ENCODE measurements at places on chromosomes 7 and 10.
A peak's percentile ranks its signal among the peaks of the same experiment; 100 is the strongest.

DNA sequence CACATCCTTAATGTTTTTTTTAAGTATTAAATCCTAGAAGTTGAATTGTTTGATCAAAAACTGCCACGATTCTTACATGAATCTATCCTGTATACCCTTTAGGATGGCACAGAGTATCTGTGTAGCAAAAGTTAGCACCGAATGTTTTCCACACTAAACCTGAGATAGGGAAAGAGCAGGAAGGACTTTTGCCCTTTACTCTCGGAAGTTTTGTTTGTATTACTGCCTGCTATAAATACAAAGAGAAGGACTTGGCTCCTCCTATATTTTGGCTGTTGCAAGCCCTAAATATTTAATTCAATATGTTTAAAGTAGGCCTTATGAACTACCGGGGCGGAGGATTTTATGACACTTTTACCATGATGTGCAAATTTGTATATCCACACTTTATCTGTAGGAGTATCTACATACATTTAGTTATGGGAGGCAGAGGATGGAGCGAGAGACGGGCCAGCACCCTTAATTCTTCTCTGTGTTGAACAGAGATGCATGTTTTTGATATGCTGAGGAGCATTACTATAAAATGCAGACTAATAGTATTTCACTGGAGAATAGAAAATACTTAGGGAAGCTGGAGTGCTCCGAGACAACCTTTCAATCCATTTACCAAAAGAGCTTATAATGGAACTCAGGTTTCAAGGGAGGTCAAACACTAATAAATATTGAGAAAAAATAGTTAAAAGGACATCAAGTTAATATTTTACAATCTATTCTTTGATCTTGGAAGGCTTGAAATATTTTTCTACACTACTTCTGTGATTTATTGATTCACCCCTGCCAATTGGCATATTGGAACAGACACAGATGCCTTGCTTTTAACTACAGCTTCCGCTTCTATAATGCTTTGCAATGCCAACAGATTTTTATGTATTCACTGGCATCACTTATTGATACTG, 97.4 kb downstream of the CHN2 start:
- DNase-seq: no peak

GRCh38 chr10:33209802-33210201, 124.7 kb downstream of the NRP1 start:
- no peak for DNase-seq

DNA sequence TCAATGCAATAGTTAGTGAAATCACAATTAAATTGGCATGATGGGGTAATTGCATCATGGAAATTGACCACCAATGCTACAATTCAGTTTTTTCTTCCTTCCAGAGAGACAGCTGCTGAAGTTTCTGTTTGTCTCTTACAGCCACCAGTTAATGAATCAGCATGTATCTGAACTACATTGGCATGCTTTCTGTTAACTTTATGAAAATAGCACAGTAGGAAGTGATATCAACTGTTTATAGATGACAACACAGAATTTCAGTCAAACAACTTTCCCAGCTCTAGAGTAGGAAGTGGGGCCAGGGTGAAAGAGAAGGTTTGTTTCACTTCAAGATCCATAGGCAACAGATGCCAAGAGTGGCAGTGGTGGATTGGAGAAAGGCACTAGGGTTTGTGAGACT, 339.6 kb upstream of the VWC2 start:
- DNase-seq: no peak

- DNase-seq: no peak
Measured at GRCh38 chr7:151429560-151430331, 10.2 kb downstream of the CRYGN start.

GRCh38 chr7:135246191-135246825, 12.7 kb downstream of the STRA8 start:
- no peak for DNase-seq

DNA sequence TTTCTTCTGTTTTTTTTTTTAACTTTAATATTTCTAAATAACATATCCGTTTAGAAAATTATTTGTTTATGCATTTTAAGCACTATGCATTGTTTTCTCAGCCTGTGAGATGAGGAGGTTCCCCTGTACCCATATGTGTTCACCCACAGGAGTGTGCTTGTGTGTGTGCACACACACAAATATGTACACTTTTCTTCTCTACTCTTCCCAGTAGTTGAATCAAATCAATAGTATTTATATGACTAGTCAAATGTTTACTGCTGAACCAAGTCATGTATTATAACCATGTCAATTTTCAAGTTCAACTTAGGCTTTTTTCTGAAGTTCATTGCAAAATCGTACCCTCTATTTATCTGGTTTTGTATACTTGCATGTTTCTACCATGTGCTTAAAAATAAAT, 37.3 kb downstream of the HDAC9 start:
- no peak for DNase-seq

DNA sequence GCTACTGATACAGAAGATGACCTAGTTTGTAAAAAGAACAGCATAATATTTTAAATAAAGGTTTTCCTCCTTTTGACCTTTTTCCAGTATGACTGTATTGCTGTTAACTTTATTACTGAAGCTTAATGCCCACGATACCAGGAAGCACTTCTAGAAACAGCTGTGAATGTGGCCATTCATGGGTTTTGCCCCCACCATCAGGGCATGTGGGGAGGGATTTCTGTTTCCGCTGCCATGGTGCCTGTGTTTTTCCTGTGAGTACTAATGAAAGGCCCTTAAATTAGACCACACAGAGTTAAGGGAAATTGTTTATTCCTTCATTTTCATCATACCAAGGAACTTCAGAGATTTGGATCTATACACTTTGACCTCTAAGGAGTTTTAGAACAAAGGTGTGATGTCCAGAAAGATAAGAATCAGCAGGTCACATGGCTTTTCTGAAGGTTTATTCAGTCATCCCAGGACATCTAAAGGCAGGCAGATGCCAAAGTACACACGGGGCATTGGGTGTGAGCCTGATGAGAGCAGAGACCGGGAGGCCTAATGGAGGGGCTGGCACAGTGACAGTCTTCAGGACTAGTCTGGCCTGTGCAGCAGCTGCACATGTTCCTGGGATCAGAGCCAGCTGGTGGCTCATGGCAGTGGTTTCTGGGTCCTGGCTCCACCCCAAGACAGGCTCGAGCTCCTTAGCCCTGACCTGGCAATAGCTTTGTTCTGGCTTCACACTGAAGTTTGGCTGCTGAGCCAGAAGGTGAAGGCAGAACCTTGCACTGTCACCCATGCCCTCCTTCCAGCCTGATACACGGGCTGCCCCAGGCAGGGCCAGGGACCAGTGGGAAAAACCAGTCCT, 190.9 kb downstream of the REEP3 start:
- peak; percentile 43 for DNase-seq

DNA sequence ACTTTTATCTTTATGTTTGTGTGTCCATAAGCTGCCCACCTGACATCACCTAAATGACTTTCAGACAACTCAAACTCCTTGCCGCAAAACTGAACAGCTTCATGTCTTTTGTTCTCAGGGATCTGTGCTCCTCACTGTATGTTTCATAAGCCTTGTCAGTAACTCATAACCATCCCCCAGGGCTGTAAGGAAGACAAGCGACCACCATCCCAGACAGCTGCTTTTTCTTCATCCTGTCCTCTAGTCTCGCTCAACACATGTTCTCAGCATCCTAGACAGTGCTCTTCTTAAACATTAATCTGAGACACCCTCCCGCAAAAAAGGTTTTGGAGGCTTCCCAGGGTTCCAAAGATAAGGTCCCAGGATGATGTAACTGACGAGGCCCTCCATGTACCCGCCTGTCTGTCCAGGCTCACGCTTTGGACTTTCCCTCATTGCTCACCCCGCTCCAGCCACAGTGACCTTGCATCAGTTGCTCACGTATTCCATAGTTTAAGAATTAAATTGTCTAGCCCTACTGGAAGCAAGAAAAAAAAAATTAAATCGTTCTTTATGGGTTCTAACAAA, 69.8 kb downstream of the MAP3K8 start:
- DNase-seq: no peak

GRCh38 chr7:98557538-98558031, 59.5 kb upstream of the NPTX2 start:
- no peak for DNase-seq

DNA sequence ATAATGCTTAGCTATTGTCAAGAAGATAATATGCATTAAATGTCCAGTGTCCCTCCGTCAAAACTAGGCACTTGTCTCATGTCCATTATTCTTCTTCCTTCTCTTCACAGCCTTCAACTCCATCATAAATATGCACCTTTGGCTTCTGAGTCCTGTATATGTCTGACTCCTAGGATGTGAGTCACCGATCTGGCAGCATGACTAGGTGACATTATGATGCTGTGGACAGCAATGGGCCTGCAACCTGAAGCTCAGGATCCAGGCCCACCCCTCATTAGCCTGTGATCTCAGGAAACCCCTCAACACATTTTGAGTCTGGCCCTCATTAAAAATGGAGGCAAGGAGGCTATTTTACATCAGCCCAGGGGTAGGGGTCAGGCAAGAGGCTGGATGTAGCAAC, 362.5 kb upstream of the ZMIZ1 start:
- DNase-seq: no peak

DNA sequence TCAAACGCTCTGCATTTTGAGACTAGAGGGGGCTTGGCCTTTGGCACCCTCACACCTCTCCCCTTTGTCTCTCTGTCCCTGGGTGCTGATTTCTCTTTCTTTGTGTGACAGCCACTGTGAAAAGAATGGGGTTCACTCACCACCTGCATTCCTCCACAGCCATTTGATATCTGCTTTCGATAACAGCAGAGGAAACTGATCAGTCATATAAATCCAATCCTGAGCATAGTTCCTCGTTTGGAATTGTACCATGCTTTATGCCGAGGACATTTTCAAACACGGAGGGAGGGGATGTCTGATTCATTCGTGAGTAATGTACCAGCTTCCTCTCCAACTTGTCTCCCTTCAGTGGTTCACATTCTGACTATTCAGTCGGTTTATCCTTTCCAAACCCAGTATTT, 15.8 kb downstream of the MET start:
- no peak for DNase-seq

DNA sequence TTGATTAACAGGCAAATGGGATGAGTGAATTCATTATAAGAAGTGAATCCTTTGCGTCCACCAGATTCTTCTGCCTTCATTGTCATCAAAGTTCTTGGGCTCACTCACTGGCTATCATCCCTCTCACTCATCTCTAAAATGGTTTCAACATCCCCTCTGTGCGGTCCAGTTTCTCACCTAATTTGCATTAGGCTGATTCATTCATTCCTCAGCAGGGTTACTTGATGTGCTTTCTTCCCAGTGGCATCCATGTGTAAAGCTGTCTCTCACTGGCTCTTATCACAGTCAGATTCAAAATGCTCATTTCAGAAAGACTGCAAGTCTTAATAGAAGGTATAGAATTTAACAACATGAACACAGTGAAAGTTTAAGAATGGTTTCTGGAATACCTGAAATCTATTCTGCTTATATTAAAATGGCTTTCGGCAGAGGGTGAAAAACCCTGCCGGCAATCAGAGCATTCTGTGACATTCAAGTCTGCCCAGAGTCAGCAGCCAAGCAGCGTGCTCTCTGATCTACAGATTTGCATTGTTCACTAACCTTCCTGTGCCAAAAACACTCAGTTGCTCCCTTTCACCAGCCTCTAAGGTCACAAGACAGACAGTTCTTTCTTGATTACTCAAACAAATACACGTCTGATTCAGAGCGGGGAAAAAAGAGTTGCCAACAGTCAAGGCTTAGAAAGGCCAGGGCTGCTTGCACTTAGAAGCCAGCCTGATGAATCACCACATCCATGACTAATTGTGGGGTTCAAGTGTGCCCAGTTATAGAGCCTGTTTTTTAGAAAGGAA, 106.7 kb downstream of the TES start:
- DNase-seq: no peak

DNA sequence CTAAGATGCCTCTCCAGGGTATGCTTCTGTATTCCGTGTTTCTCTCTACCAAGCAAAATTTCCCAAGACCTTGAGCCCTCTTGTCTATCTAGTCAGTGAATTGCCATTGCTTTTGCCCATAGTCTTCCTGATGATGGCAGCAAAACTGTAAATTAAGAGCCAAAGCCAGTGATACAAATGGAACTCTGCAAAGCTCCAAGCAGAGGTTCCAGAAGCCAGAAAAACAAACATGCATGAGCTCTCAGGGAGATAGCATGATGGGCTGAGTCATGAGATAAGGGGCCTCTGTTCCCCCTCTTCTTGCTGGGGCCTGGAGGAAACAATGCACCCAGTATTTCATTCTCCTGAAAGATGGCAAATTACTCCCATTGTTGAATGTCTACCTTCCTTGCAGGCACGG, 24.7 kb downstream of the LSMEM1 start:
- DNase-seq: no peak

DNA sequence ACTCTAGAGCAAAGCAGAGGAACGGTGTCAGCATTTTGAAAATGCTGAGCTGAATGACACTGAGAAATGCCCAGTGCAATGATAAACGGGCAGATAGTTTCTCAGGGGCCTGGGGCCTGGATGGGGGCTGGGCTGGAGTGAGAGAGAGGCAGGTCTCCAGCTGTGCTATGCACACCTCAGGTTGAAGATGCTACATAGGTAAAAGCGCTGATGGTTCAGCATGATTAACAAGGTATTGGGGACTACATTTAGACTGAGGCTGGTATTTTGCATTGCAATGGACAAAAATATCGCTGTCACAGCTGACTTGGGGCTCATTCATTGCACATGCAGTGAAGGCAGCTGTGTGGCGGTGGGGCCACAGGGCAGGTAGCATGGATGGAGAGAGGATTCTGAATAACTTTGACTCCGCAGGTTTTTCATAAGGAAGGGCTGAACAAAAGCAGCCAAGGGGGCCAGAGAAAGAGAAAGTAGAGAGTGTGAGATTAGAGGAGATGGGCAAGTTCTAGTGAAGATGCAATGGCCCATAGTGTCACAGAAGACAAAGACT, 290.8 kb upstream of the ZNF32 start:
- no peak for DNase-seq

- no peak for DNase-seq
Measured at GRCh38 chr7:75889223-75889825, 10.5 kb downstream of the RHBDD2 start.

DNA sequence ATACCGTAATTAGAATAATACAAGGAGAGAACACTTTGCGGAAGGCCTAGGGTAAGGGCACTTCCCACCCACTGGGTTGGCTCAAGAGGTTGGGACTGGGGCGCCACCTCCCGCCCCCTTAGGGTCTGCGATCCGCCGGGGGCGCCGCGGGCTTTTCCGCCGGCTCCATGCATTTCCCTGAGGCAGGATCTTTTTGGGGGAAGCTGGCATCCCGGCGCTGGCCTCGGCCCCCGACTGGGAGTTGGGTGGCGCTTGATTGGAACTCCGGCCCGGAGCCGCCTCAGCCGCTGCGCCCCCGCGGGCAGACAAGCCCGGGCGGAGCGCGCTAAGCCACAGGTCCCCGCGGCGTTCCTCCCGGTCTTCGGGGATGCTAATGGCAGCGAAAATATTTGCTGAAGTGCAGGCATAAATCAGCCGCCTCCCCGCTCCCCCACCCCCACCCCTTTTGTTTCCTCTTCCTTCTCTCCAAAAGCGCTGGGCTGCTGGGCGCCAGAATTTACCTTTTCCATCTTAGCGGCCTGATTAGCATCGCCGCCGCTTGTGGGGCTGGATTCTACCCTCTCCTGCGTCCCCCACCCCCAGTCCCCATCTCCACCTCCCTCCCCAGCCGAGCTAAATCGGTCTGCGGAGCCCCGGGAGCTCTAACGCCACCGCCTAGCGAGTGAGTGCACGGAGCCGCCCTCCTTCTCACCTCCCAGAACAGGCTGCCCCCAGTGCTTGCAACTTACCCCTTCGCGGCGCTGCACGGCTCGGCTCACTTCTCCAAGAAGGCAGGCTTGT, 5.1 kb downstream of the UNC5B start:
- no peak for DNase-seq

GRCh38 chr7:70419526-70420380, 712.2 kb upstream of the GALNT17 start:
- no peak for DNase-seq

Data from esophagus squamous epithelium (tissue), 5 donors.